ENCODE measurements at places on chromosomes 4 and X.

DNA sequence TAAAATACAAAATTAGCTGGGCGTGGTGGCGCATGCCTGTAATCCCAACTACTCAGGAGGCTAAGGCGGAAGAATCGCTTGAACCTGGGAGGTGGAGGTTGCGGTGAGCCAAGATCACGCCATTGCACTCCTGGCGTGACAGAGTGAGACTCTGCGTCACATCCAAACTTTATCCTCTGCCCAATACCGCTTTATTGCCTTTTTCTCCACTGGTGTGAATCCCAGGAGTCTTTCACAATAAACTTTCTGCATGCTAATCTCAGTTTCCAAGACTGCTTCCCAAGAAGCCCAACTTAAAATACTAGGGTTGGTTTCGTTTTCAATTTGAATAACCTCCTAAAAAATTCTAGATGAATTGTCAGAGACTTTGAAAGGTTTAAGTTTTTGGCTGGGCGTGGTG is 27.2 kb upstream of the DHX15 start:
- no peak for DNase-seq

DNA sequence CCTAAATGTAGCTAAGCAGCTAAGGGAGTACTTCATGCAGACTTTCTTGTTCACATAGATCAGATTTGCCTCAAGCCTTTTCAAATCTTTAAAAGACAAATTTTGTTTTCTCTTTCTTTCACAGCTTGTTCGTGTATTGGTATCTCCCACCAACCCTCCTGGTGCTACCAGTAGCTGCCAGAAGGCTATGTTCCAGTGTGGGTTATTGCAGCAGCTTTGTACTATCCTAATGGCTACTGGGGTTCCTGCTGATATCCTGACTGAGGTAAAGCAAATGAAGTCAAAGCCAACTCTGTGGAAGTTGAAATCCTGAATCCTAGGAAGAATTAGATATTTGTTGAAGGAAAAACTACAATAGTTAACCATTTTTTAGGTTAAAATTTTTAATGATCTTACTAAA is 62.6 kb downstream of the USO1 start:
- DNase-seq, result no peak

- no peak for DNase-seq
These were observed 344.0 kb downstream of the ACTRT1 start for GRCh38 chrX:127708155-127708554.

GRCh38 chr4:177246641-177247584 is 62.8 kb upstream of the NEIL3 start:
- DNase-seq, result no peak

GRCh38 chrX:19540076-19540475 is 24.8 kb upstream of the MAP3K15 start:
- DNase-seq, result no peak

DNA sequence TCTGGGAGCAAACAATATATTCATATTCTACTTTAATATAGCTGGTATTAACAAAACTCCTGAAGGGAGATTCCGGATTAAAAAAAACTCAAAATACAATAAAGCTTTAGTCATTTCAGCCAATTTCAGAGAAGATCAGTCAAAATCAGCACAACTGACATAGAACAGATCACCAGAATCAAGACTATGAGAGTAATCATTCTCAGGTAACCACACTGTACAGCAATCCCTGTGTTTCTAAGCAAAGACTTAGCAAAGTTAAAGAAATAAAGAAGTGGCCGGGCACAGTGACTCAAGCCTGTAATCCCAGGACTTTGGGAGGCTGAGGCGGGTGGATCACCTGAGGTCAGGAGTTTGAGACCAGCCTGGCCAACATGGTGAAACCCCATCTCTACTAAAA is 9.1 kb downstream of the DCTD start:
- DNase-seq, result no peak

GRCh38 chr4:147034372-147034771 is 88.7 kb upstream of the TTC29 start:
- no peak for DNase-seq

GRCh38 chrX:20567108-20567507 is 300.4 kb upstream of the RPS6KA3 start:
- no peak for DNase-seq

DNA sequence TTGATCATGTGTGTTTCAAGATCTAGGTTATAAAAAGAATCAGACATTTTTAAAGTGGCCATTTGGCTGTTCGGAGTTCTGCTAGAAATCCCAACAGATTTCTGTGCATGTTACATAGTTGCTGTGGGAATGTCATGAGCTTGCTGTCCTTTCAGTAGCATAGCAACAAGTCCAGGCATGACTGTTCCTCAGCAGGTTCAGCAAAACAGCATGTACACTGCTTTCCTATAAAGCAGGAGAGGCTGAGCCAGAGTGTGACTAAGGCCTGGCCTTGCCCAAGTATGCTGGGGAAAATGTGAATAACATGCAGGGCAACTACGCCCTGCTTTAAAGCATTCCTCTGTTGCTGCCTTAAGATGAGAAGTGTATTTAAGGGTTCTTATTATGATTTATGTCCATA is 217.1 kb upstream of the SMIM31 start:
- no peak for DNase-seq

DNA sequence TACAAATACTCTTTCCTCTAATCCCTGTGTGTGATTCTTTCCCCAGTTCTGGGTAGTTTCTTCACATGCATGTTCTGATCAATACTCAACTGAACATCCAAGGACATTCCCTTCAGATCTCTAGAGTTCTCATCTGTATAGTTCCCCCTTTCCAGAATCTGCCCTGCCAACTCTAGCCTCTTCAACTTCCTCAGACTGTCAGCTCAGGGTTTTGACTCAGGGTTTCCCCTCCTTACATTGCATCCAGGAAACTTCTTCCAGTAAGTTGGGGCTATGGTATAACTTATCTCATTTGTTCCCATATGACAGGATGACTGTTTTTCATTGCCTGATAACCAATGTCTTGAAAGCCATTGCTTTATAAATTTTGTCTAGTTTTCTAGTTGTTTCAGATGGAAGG is 14.2 kb upstream of the ANKRD17 start:
- no peak for DNase-seq

- DNase-seq, result no peak
These were observed 108.6 kb upstream of the PPP1R2C start for GRCh38 chrX:42886519-42886918.

DNA sequence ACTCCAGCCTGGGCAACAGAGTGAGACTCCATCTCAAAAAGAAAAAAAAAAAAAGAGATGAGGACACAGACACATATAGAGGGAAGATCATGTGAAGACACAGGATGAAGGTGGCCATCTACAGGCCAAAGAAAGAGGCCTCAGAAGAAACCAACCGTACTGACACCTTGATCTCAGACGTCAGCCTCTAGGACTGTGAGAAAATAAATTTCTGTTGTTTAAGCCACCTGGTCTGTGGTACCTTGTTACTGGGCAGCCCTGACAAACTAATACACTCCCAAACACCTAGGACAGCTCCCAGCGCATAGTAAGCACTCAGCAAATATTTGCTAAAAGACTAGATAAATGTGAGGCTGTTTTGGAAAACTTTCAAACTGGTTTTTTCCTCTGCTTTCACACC is 59.2 kb upstream of the SMIM10 start:
- DNase-seq, result no peak

- DNase-seq, result no peak
These were observed 3.7 kb upstream of the GABRA2 start for GRCh38 chr4:46393606-46394005.

DNA sequence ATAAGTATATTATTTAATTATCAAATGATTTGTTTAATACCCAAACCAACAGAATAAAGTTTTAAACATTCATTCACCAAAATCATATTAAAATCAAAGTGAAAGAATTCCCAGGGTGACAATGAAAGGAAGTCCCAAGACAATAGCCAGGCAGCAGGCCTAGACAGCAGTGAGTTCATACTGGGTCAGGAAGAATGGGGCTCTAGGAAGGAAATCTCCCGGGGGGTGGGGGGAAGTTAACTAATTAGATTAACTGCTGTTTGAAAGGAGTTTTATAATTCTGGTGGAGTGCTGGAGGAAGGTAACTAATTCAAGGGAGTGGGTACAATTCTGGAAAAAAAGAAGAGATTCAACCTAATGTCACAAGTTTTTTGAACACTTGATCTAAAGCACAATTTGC is 104.1 kb downstream of the ZAR1 start:
- no peak for DNase-seq

- no peak for DNase-seq
These were observed 46.7 kb downstream of the DDX60L start for GRCh38 chr4:168433571-168433970.

DNA sequence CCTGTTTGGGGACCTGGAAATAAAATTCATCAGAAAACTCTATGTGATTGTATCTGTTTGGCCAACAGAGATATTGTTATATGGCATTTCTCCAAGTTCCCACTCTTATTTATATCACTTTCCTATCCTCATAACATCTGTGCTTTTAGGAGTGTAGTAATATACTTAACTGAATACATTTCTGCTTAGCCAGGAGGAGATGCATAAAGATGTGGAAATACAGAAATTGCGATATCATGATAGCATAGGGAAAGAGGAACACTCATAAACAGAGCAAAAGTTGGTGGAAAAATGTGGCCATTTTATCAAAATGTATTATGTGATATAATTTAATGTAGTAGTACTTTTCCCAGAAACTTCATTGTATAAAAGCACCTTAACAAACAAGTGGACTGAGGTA is 46.1 kb upstream of the TSPAN7 start:
- no peak for DNase-seq

- DNase-seq, result no peak
These were observed 155.1 kb downstream of the SHROOM3 start for GRCh38 chr4:76589872-76590797.

GRCh38 chrX:46488712-46489111 is 56.5 kb downstream of the ZNF674 start:
- DNase-seq, result no peak

DNA sequence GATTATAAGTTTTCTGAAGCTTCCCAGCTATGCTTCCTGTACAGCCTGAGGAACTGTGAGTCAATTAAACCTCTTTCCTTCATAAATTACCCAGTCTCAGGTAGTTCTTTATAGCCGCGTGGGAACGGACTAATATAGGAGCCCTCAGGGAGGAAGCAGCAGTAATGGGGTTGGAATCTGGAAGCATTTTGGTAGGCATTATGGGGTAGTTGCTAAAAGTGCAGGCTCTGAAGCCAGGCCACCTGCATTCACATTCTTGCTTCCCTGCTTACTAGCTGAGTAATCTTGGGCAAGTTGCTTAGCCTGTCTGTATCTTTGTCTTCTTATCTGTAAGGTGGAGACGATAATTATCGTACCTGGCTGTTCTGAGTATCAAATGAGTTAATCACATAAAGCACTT is 137.9 kb upstream of the NHS start:
- no peak for DNase-seq

DNA sequence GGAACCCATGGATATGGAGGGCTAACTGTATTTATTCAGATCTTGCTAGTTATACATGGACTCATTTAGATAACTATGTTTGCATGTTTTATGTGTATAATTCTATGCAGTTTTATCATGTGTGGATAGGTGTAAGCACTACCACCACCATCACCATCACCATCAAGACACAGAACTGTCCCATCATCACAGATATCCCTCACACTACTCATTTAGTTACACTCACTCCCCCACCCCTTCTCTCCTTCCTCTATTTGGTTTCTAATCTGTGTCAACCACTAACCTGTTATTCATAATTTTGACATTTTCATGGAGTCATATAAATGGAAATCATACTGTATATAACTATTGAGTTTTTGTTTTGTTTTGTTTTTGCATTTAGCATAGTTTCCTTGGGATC is 43.7 kb downstream of the STAG2 start:
- DNase-seq, result no peak

DNA sequence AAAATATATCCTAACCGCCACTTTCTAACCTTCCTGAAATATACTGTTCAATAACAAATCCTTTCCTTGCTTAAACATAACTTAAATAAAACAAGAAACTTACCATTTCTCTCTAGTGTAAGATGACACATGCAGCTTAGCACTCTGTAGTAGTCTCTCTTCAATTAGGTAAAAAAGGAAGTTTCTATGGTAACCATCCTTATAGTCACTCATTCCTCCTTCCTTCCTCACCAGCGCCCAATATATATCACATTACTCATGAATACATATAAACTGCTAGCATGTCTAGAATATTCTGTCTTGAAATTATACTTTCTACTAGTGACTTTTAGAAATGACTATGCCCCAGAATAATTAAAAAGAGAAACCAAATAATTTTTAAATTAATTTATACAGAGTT is 112.2 kb downstream of the SNCA start:
- DNase-seq, result no peak
